Brain (organoid and tissue), 16 donors: ENCODE measurements at places on chromosomes 7 and 10. TPM values are rescaled to one million over a fixed set of nuclear protein-coding genes. Genes with fewer than 3 reads are reported as not detected.

Gene RTKN2
- 1.6 TPM for polyA plus RNA-seq

Gene ADD3
- 36.6 TPM for polyA plus RNA-seq

Gene ASIC3
- polyA plus RNA-seq: 2.0 TPM

Gene C1GALT1
- 8.5 TPM for polyA plus RNA-seq

Gene NACAD
- 110 TPM for polyA plus RNA-seq

Gene SLC26A5
- 0.49 TPM for polyA plus RNA-seq

Gene MSS51
- not detected for polyA plus RNA-seq

Gene R3HCC1L
- polyA plus RNA-seq: 3.2 TPM

Gene ZNF862
- 10.0 TPM for polyA plus RNA-seq

Gene GCK
- 41.6 TPM for polyA plus RNA-seq

Gene MUC3A
- polyA plus RNA-seq: 0.12 TPM

Gene TMEM130
- polyA plus RNA-seq: 62.5 TPM

Gene IFT22
- 89.1 TPM for polyA plus RNA-seq

Gene ANLN
- 29.6 TPM for polyA plus RNA-seq

Gene UPK3B
- not detected for polyA plus RNA-seq

Gene DGKB
- polyA plus RNA-seq: 7.2 TPM

Gene DGKI
- 2.5 TPM for polyA plus RNA-seq

Gene STAM
- 25.1 TPM for polyA plus RNA-seq

Gene DAGLB
- polyA plus RNA-seq: 17.5 TPM

Gene SFTPA1
- not detected for polyA plus RNA-seq

Gene PNLIPRP3
- not detected for polyA plus RNA-seq

Gene CPA4
- 0.34 TPM for polyA plus RNA-seq

Gene ECHDC3
- 19.5 TPM for polyA plus RNA-seq
